ENCODE measurements at places on chromosomes 6 and 20. TPM values are rescaled to one million over a fixed set of nuclear protein-coding genes. Genes with fewer than 3 reads are reported as not detected.

DNA sequence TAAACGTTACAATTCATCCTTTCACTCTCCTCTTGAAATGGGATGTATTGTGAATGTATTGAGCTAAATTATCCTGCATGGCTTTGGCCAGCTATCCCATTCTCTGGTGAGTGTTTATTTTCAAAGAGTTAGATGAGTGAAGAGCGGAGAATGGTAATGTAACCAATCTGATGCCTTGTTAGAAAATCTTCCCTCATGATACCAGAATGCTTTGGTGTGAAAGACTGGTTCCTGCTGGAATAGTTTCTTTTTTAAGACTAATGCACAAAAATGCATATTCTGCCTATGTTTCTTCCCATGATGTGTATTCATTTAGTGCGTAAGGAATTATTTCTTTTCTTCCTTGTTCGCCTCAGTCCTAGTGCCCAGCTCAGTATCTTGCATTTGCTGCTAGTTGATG, 506.7 kb downstream of the PRKN start:
- no peak for DNase-seq
- H3K27ac ChIP-seq, result no peak overlapping the region
- no peaks in the 10 kb centered on the region for H3K4me1 ChIP-seq

GRCh38 chr6:169380493-169380892, 126.8 kb upstream of the THBS2 start:
- no peak overlapping the region for H3K4me3 ChIP-seq
- H3K4me1 ChIP-seq, result no peaks in the 10 kb centered on the region
- H3K36me3 ChIP-seq, result no peaks in the 10 kb centered on the region
- H3K27ac ChIP-seq, result no peak overlapping the region
- no peaks in the 10 kb centered on the region for H3K27me3 ChIP-seq

DNA sequence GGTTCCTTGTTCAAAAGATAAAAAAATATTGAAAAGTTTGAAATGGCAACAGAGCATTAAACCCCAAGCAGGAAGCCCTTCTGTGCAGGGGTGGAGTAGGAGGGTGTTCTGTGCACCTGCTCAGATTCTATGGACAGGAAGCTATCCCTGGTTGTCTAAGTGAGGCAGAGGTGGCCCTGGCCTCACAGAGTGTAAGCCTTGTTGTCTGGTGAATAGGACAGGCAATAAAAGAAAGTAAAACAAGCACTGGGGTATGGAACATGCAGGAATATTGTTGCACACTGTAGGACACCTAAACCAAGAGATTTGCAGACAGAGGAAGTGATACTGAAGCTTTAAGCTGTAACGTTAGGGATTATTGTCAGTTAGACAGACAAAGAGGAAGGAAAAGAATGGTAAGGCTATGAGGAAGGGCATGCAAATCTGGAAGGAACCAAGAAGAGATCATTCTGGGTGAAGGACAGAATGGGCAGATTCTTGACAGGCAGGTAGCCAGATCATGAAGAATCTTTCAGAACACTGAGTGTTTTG, 66.8 kb downstream of the TBC1D7 start:
- H3K27me3 ChIP-seq, result no peaks in the 10 kb centered on the region
- no peaks in the 10 kb centered on the region for H3K4me1 ChIP-seq
- H3K27ac ChIP-seq, result no peak overlapping the region
- DNase-seq, result no peak

- H3K27ac ChIP-seq, result no peak overlapping the region
- H3K4me3 ChIP-seq, result no peak overlapping the region
- no peaks in the 10 kb centered on the region for H3K36me3 ChIP-seq
- no peaks in the 10 kb centered on the region for H3K4me1 ChIP-seq
- no peaks in the 10 kb centered on the region for H3K27me3 ChIP-seq
- no peak for DNase-seq
Measured at GRCh38 chr6:113901482-113901881, 44.3 kb downstream of the MARCKS start.

GRCh38 chr20:32457479-32457986, 99.4 kb downstream of the ASXL1 start:
- peak overlapping the region; percentile 90 for H3K27ac ChIP-seq
- DNase-seq, result peak; percentile 95
- H3K36me3 ChIP-seq, result peaks cover 9% of the 10 kb centered on the region
- no peaks in the 10 kb centered on the region for H3K27me3 ChIP-seq
- peak overlapping the region; percentile 38 for H3K4me3 ChIP-seq

RSPO3 gene
- 53.9 TPM for total RNA-seq

EDN3 gene
- not detected for total RNA-seq
